SJCRH30 (cell line): ENCODE measurements at places on chromosomes 3 and 15. TPM values are rescaled to one million over a fixed set of nuclear protein-coding genes. Genes with fewer than 3 reads are reported as not detected.

ZNF621 gene
- 6.9 and 8.6 TPM in 2 replicates for total RNA-seq

- H3K27ac ChIP-seq, result no peak overlapping the region
- no peak for DNase-seq
- no peaks in the 10 kb centered on the region for H3K36me3 ChIP-seq
- no peaks in the 10 kb centered on the region for H3K4me1 ChIP-seq
- H3K4me3 ChIP-seq, result no peak overlapping the region
These were observed 82.3 kb upstream of the LPP start for GRCh38 chr3:188071636-188072035.

DNA sequence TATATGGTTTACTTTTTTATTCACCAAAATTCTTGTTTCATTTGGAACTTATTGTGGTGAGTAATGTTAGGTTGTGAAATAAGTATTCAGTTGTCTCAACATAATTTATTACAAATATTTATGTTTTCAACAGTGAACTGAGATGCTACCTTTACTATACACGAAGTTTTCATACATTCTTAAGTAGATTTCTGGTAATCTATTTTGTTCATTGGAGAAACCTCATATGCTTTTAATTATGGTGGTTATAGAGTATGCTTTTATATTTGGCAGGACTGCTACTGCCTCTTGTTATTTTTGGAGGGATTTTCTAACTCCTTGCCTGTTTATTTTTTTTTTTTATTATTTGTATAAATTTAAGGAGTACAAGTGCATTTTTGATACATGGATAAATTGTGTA is 253.1 kb downstream of the NLGN1 start:
- H3K4me1 ChIP-seq, result no peaks in the 10 kb centered on the region
- no peak overlapping the region for H3K27ac ChIP-seq
- H3K4me3 ChIP-seq, result no peak overlapping the region
- no peaks in the 10 kb centered on the region for H3K36me3 ChIP-seq
- no peaks in the 10 kb centered on the region for H3K27me3 ChIP-seq
- no peak for DNase-seq

DNA sequence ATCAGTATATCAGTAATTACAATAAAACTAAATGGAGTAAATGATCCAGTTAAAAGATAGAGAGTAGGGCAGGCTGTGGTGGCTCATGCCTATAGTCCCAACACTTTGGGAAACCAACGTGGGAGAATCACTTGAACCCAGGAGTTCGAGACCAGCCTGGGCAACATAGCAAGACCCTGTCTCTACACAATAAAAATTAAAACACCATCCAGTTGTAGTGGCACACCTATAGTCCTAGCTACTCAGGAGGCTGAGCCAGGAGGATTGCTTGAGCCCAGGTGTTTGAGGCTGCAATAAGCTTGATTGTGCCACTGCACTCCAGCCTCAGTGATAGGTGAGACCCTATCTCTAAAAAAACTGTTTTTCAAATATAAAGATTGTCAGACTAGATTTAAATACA is 5.9 kb upstream of the KCNMB3 start:
- no peaks in the 10 kb centered on the region for H3K4me1 ChIP-seq
- no peaks in the 10 kb centered on the region for H3K27me3 ChIP-seq
- DNase-seq, result no peak
- no peak overlapping the region for H3K4me3 ChIP-seq
- no peak overlapping the region for H3K27ac ChIP-seq
- H3K36me3 ChIP-seq, result no peaks in the 10 kb centered on the region
